ENCODE measurements at places on chromosomes 12 and 14. TPM values are rescaled to one million over a fixed set of nuclear protein-coding genes. Genes with fewer than 3 reads are reported as not detected.

The REP15 gene
- 0.66 TPM for total RNA-seq

The MYH6 gene
- total RNA-seq = 0.23 TPM

DNA sequence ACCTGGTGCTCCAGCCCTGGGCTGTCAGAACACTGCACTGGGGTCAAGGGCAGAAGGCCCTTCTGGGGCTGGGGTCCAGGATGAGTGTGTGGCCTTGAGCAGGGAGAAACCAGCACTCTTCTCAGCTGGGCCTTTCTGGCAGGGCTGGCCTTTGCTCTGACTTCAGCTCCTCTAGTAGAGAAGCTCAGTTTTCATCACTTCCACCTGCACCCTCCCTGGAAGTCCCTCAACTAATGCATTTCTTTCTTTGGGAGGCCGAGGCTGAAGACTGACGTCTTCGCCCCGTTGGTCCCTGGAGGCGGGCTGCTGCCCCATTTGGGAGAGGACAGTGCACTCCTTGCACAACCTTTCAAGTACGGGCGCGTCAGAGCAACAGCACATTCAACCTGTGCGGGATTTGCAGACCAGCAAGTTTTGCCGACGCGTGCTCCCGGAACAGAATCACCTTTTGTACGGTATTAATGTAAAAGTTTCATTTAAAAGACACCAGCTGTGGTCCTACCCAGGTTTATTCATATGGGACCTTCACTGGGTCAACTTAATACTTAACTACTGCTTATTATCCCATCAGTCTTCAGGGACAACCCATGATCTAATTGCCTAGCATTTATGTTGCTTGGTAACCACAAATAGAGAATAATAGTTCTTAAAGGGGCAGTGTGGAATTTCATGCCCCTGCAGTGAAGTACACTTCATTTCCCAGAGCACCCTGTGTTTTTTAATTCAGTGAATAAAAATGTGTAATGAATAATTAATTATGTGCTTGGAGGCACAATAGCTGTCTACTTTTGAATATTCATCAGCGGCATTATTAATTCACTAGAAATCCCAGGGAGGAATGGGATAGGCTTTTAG lies 134.8 kb upstream of the VRK1 start:
- no peak for DNase-seq

- peak; percentile 91 for DNase-seq
Observed at GRCh38 chr12:1583421-1584078, 10.8 kb downstream of the FBXL14 start.

DNA sequence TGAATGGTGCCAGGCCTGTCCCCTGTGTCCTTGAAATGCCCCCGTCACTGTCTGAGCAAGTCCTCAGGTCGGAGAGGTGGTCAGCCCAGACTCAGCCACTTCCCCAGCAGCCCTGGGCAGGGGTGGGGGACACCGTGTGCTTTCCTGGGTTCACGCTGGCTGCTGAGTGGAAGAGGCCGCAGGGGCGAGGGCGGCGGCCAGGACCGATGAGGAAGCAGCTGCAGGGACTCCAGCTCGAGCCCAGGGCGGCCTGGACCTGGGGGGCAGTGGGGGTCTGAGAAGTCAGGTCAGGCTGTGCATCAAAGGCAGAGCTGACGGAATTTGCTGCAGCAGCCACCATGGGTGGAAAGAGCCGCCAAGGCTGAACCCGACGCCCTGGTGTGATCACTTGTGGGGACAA lies 28.4 kb downstream of the NOC4L start:
- DNase-seq = no peak

GRCh38 chr14:105582639-105583038 lies 56.3 kb downstream of the TMEM121 start:
- no peak for DNase-seq

The PRH2 gene
- not detected for total RNA-seq

The ACTR10 gene
- total RNA-seq = 48.7 TPM

The ARMH4 gene
- 20.2 TPM for total RNA-seq

GRCh38 chr12:111181143-111181726 lies 187.7 kb downstream of the PHETA1 start:
- no peak for DNase-seq

DNA sequence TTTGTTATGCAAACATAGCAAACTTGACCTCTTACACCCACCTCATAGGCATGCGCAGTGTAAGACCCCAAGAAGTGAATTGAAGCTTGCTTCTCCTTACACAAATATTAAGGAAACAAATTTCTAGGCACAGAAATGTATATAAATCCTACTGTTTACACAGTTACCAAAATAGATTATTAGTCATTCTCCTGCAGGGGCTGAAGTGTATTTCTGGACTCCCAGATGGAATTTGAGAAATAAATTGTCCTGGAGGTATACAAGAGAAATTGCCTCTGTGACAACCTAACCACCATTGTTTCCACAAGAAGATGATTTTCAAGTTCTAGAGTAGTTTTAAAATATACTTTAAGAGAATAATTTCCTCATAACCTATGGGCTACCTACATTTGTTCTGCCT lies 656.0 kb upstream of the MDGA2 start:
- DNase-seq = no peak

DNA sequence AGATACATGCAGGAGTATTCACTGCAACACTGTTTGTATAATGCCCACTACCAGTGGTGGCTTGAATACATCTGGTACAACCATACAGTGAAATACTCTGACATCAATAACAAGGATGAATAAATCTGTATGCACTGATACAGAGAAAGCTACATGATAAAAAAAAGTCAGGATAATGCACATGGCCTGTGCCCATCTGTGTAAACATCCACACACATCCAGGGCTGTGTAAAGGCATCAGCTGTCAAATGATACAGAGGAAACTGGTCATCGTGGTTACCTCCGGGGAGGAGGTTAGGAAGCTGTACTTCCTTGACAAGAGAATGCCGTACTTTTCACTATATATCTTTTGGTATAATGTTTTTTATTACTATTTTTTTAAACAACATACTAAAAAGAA lies 176.6 kb downstream of the FOXN3 start:
- DNase-seq = no peak

- no peak for DNase-seq
Observed at GRCh38 chr12:107379852-107380567, 286.7 kb upstream of the CRY1 start.

DNA sequence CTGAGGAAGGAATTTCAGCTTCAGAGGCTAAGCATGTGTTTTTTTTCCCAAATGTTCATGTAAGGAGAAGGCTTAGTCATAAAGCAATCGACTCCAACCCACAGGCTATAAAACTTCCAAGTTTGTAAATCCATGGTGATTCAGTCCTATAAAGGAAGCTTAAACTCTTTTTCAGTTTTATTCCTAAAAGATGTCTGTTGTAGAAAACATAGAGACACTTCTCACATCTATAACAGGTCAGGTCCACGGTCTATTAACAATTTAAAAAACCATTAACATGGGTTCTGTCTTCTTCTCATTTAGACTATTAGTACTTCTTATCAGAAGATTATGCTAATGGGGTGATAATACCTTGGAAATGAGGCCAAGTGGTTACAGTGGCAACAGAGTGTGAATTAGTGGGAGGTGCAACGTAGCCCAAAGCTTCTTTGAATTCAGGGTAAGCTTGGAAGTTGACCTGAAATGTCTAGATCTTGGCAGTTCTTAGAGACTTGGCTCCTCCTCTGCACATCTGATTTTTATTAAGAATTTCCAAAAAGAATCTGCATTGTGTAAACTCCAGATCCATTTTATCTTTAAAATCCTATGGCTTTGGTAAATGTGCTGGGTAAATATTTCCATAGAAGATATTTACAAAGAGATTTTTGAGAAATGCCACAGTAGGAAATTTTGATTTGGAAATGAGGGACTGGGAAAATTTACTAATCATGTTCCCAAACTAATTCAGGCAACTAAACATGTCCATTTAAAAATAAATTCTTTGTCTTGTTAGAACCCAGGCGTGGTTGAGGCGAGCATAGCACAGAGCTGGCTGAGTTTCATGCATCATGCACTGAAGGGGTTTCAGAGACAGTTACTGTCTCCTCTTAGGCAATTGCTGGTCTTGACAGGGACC lies 86.4 kb downstream of the EML1 start:
- DNase-seq = no peak

GRCh38 chr12:94202245-94203180 lies 54.1 kb downstream of the PLXNC1 start:
- no peak for DNase-seq

GRCh38 chr12:76863837-76864236 lies 15.0 kb downstream of the CSRP2 start:
- no peak for DNase-seq

GRCh38 chr12:111150360-111150759 lies 218.5 kb downstream of the PHETA1 start:
- DNase-seq = no peak

- DNase-seq = no peak
Observed at GRCh38 chr12:100184549-100185145, 16.0 kb upstream of the ACTR6 start.

- DNase-seq = peak; percentile 84
Observed at GRCh38 chr14:76767681-76768656, 6.7 kb downstream of the VASH1 start.

The MAPK1IP1L gene
- 138 TPM for total RNA-seq

All from GM23338 (cell line).